Activated naive CD8-positive, alpha-beta T cell treated with anti-CD3 and anti-CD28 coated beads, Interleukin-2, amount 10 ng/mL, durations not matched to agents 7 days and 5 days (primary cell): ENCODE measurements at places on chromosomes 6 and 20. TPM values are rescaled to one million over a fixed set of nuclear protein-coding genes. Genes with fewer than 3 reads are reported as not detected.

Gene ARHGAP40
- total RNA-seq, result not detected

Gene ULBP3
- 0.94 TPM for total RNA-seq

Gene MYBL2
- 81.1 TPM for total RNA-seq

Gene LATS1
- 38.5 TPM for total RNA-seq

Gene EEF1A2
- not detected for total RNA-seq

Gene MYLK2
- 0.39 TPM for total RNA-seq

Gene TM9SF4
- total RNA-seq, result 39.7 TPM

GRCh38 chr6:151071295-151071694 lies 168.5 kb upstream of the AKAP12 start:
- no peak for DNase-seq

DNA sequence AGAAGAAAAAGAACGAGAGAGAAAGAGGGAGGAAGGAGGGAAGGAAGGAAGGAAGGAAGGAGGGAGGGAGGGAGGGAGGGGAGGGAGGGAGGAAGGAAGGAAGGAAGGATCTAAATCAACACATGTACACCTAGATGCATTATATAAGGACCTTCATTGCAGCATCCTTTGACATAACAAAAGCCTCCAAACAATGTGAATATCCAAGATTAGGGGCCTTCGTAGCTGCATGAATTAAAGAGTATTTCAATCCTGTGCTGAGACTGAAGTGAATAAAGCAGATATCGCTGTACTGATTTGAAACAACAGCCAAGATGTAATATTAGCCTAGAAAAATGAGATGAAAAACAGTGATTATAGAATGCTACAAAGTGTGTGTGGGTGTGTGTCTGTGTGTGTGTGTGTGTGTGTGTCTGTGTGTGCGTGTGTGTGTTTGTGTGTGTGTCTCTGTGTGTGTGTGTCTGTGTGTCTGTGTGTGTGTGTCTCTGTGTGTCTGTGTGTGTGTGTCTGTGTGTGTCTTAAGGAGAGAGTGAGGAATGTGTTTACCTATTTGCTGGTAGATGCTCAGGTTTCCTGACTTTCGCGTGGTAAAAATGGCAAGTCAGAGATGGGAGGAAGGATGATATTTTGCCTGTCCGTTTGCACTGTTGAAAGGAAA lies 129.0 kb upstream of the PTPN1 start:
- no peak for DNase-seq

DNA sequence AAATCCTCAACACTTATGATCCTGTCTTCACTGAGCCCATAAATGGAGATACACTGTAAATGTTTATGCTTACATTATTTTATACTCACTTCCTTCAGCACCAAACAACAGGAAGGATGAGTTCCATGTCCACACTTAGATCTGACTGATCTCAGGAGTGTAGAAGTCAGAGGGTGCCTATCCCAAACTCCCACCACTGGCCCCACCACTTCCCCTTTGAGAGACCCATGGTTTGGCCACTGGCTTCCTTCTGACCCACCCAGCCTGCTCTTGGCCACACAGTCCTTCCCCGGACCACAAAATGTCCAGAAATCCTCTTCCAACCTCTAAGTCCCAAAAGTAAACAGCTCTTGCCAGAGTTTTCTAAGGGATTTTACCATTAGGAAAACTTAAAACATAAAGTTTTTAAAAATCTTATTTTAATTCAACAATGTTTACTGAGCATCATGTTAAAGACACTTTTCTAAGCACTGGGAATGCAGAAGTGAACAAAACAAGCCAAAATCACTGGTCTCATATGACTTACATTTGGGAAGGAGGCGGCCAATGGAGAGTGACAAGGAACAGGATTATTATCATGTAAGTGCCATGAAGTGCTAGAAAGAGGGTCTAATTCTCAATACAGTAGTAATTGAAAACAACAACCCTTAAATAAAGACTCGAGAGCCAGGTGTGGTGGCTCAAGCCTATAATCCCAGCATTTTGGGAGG lies 103.8 kb downstream of the NRSN1 start:
- no peak for DNase-seq

DNA sequence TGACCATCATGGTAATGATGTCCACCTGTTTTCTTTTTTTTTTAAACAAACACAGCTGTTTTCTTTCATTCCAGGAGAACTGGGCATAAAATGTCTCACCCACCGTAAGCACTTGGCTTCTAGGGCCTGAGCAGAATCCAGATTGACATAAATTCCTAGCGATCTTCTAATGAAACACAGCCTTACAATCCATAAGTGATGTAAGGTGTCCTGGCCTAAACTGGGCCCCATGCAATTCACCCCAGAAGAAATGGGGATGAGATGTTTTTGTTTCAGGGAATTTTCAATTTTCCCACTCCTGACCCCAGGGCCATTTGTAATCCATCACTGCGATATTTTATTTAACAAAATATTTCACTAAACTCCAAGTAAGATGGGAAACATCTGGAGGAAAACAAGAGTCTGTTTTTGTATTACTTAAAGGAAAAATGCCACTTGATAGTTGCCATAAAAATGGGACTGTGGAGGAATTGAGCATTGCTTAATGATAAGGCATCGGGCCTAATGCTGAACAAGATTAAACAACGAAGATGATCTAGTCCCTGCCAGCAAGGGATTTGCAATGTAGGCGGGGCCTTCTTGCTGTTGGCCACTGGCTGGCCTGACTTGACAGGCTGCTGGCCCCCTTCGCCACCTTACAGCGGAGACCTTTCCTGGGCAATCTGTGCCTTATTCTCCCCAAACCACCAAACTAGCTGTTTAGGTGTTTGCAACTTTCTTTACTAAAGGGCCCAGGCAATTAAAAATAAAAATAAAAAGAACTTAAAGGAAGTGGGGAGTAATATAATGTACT lies 183.7 kb downstream of the CD109 start:
- DNase-seq, result no peak

GRCh38 chr6:4610256-4610655 lies 165.9 kb upstream of the CDYL start:
- DNase-seq, result no peak

DNA sequence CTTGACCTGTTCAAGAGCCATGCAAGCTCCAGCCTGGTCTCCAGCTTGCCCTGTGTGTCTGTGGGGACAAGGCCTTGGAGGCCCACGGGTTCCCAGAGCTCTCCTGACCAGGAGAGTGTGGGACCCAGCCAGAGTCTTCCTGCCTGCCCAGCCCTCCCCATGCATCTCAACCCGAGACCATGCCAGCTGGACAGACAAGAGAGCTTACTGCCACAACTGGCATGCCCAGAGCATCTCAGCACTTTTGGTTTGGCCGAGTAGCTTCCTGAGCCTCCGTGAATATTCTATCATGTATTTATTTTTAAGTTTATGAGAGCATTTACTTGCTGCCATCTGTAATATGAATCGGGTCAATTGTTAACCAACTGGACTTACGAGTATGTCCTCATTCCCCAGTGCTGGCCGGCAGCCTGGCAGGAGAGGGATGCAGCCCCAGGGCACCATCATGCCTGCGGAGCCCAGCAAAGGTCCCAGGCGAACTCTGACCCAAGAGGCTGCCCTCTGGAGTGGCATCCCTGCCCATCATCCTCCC lies 14.9 kb downstream of the IP6K3 start:
- no peak for DNase-seq

- no peak for DNase-seq
Measured at GRCh38 chr6:36783603-36784375, 55.5 kb downstream of the CPNE5 start.

DNA sequence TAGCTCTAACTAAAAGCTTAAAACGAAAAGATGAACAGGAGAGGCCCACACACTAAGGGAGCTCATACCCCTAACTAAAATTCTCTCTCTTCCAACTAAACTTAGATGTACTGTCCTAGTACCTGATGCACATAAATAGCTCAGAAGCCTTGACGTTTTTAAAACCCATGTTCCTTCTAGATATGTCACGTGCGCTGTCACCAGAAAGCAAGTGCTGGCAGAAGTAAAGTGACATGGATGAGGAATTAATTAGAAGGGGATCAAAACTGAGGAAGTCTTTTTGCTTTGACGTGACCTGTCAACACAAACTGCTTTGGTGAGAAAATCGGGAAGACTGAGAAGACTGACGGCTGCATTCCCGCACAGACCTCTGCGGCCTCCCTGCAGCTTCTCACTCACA lies 142.5 kb downstream of the ZMYND8 start:
- DNase-seq, result no peak

DNA sequence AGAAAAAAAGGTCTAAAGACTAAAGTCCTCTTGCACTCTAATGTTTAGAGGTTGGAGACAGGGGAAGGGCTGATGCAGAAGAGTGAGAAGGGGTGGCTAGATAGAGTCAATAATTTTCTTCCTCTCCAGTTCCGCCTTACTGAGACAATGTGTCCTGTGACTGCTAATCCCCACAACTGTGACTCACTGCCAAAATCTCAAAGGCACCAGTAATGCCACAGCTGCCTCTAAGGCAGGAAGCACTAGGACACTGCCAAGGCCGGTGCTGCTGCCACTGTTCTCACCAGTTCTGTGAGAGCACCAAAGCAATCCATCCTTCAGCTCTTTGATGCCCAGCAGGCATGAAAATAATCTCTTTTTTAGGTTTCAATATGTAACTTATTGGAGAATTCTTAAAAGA lies 701.9 kb upstream of the MAP3K7 start:
- DNase-seq, result no peak

DNA sequence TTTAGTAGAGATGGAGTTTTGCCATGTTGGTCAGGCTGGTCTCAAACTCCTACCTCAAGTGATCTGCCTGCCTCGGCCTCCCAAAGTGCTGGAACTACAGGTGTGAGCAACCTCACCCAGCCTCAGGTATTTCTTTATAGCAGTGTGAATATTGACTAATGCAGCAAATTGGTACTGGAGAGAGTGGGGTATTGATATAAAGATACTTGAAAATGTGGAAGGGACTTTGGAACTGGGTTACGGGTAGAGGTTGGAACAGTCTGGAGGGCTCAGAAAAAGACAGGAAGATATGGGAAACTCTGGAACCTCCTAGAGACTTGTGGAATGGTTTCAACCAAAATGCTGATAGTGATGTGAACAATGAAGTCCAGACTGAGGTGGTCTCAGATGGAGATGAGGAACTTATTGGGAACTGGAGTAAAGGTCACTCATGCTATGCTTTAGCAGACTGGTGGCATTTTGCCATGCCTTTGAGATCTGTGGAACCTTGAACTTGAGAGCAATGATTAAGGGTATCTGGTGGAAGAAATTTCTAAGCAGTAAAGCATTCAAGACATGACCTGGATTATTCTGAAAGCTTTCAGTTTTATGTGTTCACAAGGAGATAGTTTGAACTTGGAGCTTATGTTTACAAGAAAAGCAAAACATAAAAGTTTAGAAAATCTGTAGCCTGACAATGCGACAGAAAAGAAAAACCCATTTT lies 127.2 kb downstream of the DTNBP1 start:
- DNase-seq, result no peak

GRCh38 chr6:112827793-112828192 lies 480.7 kb downstream of the RFPL4B start:
- no peak for DNase-seq

- DNase-seq, result no peak
Measured at GRCh38 chr20:58677808-58678207, 14.8 kb upstream of the NPEPL1 start.

DNA sequence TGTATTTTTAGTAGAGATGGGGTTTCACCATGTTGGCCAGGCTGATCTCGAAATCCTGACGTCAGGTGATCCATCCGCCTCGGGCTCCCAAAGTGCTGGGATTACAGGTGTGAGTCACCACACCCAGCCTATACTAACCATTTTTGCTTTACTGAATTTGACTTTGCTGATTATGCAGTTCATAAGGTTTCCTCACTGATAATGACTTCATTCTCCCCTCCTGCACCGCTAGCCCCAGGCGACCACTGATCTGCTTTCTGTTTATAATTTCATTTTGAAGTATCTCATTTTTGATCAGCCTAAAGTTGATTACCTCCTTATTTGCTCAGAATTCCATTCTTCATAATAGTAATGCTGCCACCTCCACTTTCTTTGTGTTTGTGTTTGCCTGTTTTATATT lies 48.7 kb upstream of the FAM83D start:
- DNase-seq, result no peak

DNA sequence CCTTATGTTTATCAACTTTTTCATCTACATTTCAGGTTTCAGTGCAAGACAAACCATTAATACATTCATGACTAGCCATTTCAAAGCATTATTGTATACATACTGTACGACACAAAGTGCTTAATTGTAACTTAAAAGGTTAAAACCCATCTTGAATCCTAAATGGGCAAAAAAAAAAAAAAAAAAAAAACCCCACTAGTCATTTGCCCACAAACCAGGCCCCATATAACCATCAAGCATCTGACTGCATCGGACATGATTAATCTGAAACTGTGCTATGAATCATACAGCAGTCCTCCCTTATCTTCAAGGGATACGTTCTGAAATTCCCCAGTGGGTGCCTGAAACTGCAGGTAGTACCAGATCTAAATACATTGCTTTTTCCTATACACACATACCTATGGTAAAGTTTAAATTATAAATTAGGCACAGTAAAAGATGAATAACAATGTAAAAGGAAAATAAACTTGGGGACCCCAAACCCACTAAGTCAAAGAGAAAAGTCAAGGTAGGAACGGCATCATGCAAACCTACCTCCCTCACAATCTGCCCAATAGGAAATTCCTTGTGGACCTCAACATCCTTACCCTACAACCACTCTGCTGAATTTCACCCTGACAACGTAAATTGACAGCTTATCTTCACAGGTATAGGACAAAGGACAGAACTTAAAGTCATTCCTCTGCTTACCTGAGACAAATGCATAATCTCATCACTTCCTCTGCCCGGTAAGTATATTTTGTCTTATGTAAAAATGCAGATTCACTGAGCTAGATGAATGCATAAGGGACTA lies 14.3 kb downstream of the B4GALT5 start:
- DNase-seq, result no peak
